ENCODE measurements at places on chromosomes 1 and 21.

GRCh38 chr1:100306735-100307313, 40.8 kb downstream of the RTCA start:
- no peak overlapping the region for H3K4me3 ChIP-seq
- DNase-seq = no peak
- no peak overlapping the region for H3K27ac ChIP-seq
- H3K36me3 ChIP-seq = no peaks in the 10 kb centered on the region

DNA sequence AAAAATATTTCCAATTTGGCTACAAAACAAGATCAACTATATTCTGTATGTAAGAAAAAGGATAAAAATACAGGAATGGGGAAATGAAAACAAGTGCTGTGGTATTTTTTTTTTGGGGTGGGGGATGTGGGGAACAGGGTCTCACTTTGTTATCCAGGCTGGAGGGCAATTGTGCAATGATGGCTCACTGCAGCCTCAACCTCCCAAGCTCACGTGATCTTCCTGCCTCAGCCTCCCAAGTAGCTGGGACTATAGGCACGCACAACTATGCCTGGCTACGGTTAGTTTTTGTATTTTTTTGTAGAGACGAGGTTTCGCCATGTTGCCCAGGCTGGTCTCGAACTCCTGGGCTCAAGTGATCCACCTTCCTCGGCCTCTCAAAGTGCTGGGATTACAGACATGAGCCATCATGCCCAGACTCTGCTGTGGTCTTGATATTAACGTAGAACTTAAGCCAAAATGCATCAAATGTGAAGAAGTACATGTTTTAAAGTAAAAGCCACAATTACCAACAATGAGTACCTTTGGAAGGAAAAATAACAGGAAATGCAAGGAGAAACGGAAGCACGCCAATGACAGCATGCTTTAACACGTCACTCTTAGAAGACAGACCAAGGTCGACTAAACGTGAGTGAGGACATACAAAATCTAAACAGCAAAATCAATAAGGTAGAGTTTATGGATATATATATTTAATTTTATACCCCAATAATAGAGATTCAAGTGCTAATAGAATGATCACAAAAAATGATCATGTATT, 8.8 kb upstream of the ABCB10 start:
- no peak overlapping the region for H3K27ac ChIP-seq
- no peak overlapping the region for H3K4me3 ChIP-seq
- no peaks in the 10 kb centered on the region for H3K27me3 ChIP-seq
- no peak for DNase-seq
- no peaks in the 10 kb centered on the region for H3K4me1 ChIP-seq

GRCh38 chr1:33866281-33866680, 2.4 kb downstream of the HMGB4 start:
- DNase-seq = no peak
- H3K36me3 ChIP-seq = no peaks in the 10 kb centered on the region
- H3K4me3 ChIP-seq = no peak overlapping the region
- H3K4me1 ChIP-seq = no peaks in the 10 kb centered on the region

DNA sequence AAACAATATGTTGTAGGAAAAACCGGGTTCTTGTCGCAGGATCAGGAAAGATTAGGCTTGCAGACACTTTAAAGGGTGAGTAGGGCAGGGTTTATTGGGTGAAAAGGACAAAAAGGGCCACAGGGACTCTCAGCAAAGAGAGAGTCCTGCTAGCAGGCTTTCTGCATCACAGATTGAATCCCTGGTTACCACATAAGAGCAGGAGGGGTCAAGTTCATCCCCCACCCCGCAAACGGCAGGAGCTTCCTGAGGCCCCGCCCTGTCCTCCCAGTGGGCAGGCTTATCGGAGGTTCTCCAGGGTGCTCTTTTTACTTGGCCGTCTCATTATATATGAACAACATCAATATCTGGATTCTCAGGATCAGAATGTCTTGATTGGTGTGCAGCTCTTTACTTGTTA, 47.7 kb downstream of the SYCP1 start:
- H3K4me3 ChIP-seq = no peak overlapping the region
- H3K27ac ChIP-seq = no peak overlapping the region
- H3K36me3 ChIP-seq = no peaks in the 10 kb centered on the region
- no peaks in the 10 kb centered on the region for H3K4me1 ChIP-seq
- H3K27me3 ChIP-seq = peaks cover 3% of the 10 kb centered on the region
- DNase-seq = no peak

DNA sequence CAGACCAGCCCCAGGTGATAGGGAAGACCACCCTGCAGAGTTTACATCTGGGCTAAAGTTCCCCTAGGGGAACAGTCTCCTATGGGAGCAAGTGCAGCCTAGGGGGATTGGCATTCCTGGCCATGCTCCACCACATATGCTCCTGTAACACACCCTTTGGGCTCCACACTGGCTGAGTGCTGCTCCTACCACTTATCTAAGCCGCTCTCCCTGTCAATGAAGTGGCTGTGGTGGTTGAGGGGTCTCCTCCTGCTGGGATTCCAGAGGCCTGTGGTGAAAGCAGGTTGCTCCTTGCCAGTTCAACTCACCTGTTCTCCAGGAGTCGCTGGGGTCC, 51.1 kb downstream of the COL24A1 start:
- DNase-seq = no peak
- H3K36me3 ChIP-seq = no peaks in the 10 kb centered on the region
- no peak overlapping the region for H3K4me3 ChIP-seq
- H3K4me1 ChIP-seq = no peaks in the 10 kb centered on the region
- no peaks in the 10 kb centered on the region for H3K27me3 ChIP-seq

DNA sequence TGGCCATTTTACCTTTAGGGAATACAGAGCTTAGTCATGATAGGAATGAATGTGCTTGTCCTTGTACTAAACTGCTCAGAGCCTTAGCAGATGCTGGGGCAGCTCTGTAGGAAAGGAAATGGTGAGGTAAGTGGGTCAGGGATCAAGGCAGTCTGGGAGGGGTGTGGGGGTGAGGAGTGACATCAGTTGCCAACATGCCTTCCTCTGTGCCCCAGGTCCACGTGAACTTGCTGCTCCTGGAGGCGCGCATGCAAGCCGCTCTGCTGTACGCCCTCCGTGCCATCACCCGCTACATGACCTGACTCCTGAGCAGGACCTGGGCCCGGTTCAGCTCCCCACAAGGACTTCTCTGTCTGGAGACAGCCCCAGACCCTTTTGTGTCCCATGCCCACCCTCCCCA, 21.2 kb downstream of the SESN2 start:
- H3K27ac ChIP-seq = no peak overlapping the region
- no peak for DNase-seq
- no peaks in the 10 kb centered on the region for H3K27me3 ChIP-seq

DNA sequence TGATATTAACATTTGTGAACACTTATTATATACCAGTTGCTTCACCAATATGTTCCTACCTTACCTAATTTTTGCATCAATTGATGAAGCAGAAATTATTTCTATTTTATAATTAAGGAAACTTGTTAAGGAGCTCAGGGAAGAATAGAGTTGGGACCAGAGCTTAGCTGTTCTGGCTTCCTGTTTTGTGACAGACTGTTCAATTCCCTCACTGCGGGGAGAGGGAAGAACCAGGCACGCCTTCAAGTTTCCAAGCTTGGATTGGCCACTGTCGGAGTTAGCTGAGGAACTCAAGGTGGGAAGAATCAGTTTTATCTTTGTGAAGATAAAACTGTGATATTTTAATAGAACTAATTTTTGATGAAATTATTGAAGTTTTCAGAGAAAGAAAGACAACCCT, 142.3 kb upstream of the LMO4 start:
- H3K4me3 ChIP-seq = no peak overlapping the region
- no peaks in the 10 kb centered on the region for H3K36me3 ChIP-seq
- DNase-seq = no peak
- no peaks in the 10 kb centered on the region for H3K27me3 ChIP-seq
- H3K4me1 ChIP-seq = no peaks in the 10 kb centered on the region
- no peak overlapping the region for H3K27ac ChIP-seq

GRCh38 chr1:37515185-37516034, 844 bp upstream of the MEAF6 start:
- peaks cover 10% of the 10 kb centered on the region for H3K36me3 ChIP-seq
- DNase-seq = no peak
- H3K27me3 ChIP-seq = no peaks in the 10 kb centered on the region
- peak overlapping the region; percentile 94 for H3K27ac ChIP-seq
- H3K4me3 ChIP-seq = peak overlapping the region; percentile 87
- H3K4me1 ChIP-seq = peaks cover 21% of the 10 kb centered on the region

DNA sequence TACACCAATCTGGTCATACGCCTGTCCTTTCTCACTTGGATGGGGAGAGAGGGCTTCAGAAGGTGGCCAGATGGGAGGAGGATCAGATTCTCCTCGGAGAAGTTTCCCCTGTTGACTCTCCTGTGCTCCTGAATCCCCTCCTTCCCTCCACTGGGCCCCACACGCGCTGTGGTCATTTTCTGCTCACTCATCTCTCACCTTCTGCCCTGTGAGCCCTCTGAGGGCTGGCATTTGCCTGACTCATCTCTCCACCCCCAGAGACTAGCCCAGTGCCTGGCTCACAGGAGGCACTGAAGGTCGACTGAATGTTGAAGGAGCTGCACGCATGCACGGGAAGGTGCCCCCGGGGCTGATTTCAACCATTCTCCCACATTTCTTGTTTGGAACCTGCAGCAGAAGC, 14.2 kb downstream of the ABCA4 start:
- H3K36me3 ChIP-seq = no peaks in the 10 kb centered on the region
- H3K27me3 ChIP-seq = no peaks in the 10 kb centered on the region
- no peak for DNase-seq
- no peak overlapping the region for H3K4me3 ChIP-seq
- H3K27ac ChIP-seq = no peak overlapping the region

DNA sequence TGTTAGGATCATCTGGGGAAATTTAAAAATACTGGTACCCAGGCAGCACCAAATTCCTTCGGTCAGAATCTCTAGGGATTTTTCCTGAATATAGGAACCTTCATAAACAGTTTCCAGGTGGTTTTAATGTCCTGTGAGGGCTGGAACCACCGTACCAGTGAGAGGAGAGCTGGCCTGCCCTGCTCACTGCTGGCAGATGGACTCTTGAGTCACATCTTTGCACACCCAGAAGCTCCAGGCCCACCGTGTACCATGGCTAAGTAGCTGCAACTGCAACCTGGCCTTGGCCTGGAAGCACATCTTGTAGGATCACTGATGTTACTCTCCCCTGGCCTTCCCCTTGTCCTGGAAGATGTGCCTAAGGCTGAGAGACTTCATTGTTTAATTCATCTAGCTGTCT, 181.5 kb downstream of the DISC1 start:
- peak overlapping the region; percentile 31 for H3K27ac ChIP-seq
- peaks cover 9% of the 10 kb centered on the region for H3K4me1 ChIP-seq
- H3K36me3 ChIP-seq = no peaks in the 10 kb centered on the region
- DNase-seq = no peak
- no peaks in the 10 kb centered on the region for H3K27me3 ChIP-seq

GRCh38 chr1:3654549-3655281, 2.4 kb downstream of the TP73 start:
- DNase-seq = no peak
- no peaks in the 10 kb centered on the region for H3K36me3 ChIP-seq
- no peak overlapping the region for H3K27ac ChIP-seq
- H3K27me3 ChIP-seq = peaks cover 87% of the 10 kb centered on the region
- no peak overlapping the region for H3K4me3 ChIP-seq
- H3K4me1 ChIP-seq = peaks cover 31% of the 10 kb centered on the region

GRCh38 chr1:117657031-117657430, 51.2 kb downstream of the TENT5C start:
- DNase-seq = no peak
- peaks cover 4% of the 10 kb centered on the region for H3K27me3 ChIP-seq
- peaks cover 37% of the 10 kb centered on the region for H3K4me1 ChIP-seq
- H3K4me3 ChIP-seq = no peak overlapping the region

DNA sequence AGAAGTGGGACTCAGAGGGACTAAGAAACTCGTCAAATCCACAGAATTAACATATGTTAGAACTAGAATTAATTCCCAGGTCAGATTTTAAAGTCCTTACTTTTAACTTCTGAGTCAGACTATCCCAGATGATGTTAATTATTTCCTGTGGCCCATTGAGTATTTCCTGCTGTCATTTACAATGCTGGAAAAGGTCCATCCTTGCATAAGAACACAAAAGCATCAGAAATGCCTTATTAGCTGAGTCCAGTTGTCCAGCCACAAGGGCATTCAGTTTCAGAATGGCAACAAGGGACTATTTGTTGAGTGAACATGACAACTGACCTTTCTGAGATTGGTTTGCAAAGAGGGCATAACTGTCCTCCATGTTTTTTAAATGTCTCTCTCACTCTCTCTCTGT, 16.5 kb upstream of the HIVEP3 start:
- H3K27ac ChIP-seq = no peak overlapping the region
- no peaks in the 10 kb centered on the region for H3K4me1 ChIP-seq
- no peaks in the 10 kb centered on the region for H3K36me3 ChIP-seq
- no peak overlapping the region for H3K4me3 ChIP-seq
- no peaks in the 10 kb centered on the region for H3K27me3 ChIP-seq
- no peak for DNase-seq

- H3K27ac ChIP-seq = no peak overlapping the region
- H3K36me3 ChIP-seq = no peaks in the 10 kb centered on the region
- no peak overlapping the region for H3K4me3 ChIP-seq
- no peaks in the 10 kb centered on the region for H3K4me1 ChIP-seq
- no peak for DNase-seq
Observed at GRCh38 chr21:17976139-17976538, 157.0 kb upstream of the C21orf91 start.

DNA sequence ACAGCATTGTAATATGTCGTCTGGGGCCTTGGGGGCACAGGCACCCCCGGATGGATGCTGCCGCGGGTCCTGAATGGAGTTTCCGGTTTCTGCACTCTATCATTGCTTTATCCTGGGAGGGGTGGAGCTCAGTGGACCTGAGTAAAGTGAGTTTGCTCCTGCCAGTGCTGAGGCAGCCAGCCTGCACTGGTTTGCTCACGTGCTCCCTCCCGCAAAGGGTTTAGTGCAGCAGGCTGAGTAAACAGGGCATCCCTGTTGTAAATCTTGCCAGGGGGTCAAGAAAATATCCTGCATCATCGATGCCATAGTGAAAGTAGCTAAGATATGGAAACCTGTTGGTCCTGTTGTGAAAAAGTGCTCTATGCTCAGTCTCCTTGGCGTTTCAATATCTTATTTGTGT, 85.6 kb upstream of the BRINP3 start:
- H3K36me3 ChIP-seq = no peaks in the 10 kb centered on the region
- no peak overlapping the region for H3K4me3 ChIP-seq
- no peaks in the 10 kb centered on the region for H3K4me1 ChIP-seq
- H3K27me3 ChIP-seq = no peaks in the 10 kb centered on the region
- DNase-seq = no peak
- no peak overlapping the region for H3K27ac ChIP-seq

GRCh38 chr1:203146537-203146936, 19.0 kb downstream of the ADORA1 start:
- no peak for DNase-seq
- H3K27me3 ChIP-seq = peaks cover 3% of the 10 kb centered on the region
- H3K27ac ChIP-seq = peak overlapping the region; percentile 10
- no peak overlapping the region for H3K4me3 ChIP-seq
